DMS53 (cell line): ENCODE measurements at places on chromosomes 13 and 19.

DNA sequence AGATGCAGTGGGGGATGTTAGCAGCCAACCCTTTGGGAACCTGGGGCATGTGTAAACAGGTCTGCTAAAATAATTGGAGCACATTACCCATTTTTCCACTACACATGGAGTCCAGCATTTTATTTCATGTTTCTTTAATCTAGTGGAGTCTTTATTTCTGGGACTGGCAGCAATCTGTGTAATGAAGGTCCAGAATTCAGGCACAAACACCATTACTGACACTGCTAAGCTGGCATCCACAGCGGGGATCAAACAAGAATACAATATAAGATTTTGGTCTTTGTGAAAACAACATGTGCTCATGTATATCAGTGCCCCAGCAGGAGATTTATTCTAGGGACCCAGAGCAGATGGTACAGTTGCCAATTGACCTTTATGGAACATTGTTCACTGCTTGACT is 1587.0 kb upstream of the PRR20A start:
- DNase-seq = no peak

DNA sequence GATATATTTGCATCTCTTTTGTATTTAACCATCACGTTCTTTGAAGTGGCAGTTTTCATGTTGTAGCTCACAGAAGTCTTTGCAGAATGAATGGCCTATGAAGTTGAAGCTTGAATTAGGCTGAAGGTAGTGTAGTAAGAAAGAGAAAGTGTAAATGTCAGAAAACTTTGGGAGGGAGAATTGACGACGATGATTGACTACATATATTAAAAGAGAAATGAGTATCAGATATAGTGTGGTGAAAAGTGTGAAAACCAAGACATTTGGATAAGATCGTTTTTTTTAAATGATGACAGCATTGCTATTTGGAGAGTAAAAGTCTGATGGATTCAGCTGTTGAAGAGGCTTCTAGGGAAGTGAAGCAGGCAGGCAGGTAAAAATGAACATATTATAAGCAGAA is 14.6 kb upstream of the GPC5 start:
- no peak for DNase-seq

- DNase-seq = no peak
Measured at GRCh38 chr13:50323440-50324065, 308.3 kb downstream of the KCNRG start.

DNA sequence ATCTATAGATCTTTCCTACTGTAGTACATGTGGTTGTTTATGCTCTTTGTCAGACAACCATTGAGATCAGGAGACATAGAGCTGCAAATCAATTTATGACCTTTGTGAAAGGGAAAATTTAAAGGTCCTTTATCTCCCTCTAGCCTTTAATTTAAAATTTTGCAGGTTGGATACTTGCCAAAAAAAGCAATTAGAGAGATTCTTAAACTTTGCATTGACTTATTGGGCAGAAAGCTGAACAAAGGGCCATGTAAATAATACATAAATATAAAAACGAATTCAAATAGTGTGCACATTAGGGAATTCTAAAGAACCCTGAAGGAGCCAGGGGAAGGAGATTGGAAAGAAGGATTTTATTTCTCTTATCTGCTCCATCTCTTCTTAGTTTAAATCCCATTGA is 22.0 kb upstream of the RB1 start:
- DNase-seq = no peak

GRCh38 chr13:83876546-83876945 is 5.7 kb downstream of the SLITRK1 start:
- DNase-seq = no peak

GRCh38 chr19:17505223-17505622 is 6.2 kb upstream of the PGLS start:
- DNase-seq = no peak

DNA sequence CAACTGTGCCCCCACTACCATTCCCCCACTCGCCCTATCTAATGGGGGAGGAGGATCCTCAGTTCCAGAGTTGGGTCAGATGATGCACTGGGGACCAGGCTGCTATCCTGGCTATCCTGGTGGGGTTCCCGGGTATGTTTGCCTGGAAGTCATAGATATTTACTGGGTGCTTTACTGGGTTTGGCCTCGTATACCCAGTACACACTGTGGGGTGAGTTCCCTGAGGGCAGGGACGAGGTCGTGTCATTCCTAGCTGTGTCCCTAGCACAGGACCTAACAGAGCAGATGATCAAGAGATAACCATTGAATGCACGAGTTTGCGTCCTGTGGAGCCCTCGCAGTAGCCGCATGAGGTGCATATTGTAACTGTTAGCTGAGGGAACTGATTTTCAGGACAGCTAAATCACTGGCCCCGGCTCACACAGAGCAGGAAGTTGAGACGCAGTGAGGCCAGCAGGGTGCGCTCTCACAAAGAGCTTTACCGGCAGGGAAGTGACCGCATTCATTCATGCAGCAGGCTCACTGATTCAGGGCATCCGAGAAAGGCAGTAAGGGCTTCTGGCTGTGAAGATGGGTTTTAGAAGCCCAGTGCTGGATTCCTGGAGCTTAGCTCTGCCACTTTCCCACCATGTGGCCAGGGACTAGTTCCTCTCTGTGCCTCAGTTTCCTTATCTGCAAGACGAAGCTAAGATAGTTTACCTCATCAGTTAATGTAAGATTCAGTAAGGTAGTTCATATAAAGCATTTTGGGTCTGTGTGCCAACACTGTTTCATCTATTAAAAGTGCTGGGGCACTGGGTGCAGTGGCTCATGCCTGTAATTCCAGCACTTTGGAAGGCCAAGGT is 6.0 kb downstream of the RUVBL2 start:
- DNase-seq = peak; percentile 77

DNA sequence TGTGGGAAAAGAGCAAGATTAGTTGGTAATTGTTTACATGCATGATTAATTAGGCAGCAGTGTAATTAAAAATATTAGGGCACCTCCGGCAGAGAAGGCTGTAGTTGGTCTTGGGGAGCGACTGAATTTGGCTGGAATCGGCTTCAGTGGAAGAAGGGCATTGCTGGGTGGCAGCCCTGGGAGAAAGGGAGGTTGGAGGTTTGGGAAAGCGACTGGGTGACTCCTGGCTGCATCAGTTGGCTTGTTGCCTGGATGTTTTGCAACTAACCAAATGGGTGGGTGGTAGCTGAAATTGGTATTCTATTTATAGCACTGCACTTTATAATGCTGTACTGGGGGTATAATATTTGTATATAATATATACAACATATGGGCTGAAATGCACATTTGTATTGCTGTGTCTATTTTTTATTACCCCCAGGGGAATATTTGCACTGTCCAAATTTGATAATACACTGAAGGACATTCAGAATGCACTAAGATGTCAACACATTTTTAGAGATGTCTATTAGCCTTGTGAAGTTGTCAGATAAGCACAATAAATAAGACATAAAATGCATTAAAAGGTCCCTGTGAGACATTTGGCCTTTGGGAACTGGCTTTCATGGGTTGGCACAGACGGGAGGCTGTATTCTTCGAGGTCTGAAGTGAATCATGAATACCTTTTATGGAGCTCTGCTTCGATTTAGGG is 1.7 kb downstream of the B3GLCT start:
- peak; percentile 11 for DNase-seq

GRCh38 chr19:55099557-55100506 is 17.6 kb downstream of the PPP1R12C start:
- no peak for DNase-seq

DNA sequence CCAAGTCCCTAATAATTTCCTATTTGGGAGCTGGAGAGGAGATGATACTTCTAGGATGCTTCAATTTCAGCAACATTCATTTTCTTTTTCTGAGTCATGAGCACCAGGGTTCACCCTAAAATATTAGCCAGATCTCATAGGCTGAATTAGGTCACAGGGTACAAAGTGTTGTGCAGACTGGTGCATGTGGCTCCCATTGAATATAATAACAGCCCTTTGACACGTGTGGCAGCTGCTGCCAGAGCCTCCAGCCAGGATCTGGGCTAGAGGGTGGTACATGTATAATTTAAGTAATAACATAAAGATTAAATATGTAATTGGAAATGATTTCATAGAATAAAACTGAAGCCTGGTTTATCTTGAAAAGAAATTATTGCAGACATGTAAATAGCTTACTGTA is 244.9 kb downstream of the ATP8A2 start:
- DNase-seq = no peak

DNA sequence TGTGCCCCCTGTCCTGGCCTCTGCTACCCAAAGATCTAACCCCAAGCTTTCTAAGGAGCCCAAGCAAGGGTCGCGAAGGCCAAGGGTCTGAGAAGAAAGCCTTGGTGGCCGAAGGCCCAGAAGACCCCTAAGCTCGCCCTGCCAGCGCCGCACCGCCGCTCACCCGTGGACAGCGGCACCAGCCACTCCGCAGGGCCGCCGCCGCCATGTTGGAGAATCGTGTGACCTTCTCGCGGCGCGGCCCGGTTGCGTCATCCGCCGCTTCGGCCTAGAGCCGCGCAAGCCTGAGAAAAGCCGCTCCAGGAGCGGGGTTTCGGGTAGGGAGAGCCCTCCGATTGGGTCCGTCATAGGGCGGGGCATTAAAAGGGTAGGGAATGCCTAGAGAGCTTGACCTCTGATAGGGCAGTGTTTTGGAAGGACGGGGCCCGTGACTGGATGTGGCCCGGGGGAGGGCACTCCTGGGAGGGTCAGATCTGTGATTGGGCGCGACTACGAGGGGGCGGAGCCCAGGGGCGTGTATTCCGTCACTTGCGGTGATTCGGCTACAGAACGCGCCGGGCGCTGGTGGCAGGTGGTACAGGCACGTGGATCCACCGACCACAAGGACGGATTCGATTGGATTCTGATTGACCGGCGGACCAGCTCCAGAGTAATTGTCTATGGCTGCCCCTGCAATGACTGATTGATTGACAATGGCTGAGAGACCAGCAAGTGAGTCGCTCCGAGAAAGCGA is at the start of gene TIMM44:
Gene TIMM44, minus strand, starts transcription at position 223 of the 733 bp plus-strand sequence. Its CDS starts 15 bp downstream, at position 208.
- DNase-seq = peak; percentile 99

GRCh38 chr19:50645107-50645506 is 4.1 kb upstream of the C19orf81 start:
- no peak for DNase-seq

- no peak for DNase-seq
Measured at GRCh38 chr19:4326837-4327251, 11.8 kb downstream of the STAP2 start.

- no peak for DNase-seq
Measured at GRCh38 chr13:24008679-24009078, 111.4 kb upstream of the C1QTNF9B start.

GRCh38 chr19:33252971-33253370 is 27.3 kb upstream of the SLC7A10 start:
- no peak for DNase-seq

GRCh38 chr13:23777575-23777870 is 111.7 kb downstream of the MIPEP start:
- no peak for DNase-seq

GRCh38 chr13:98606296-98606695 is 29.4 kb upstream of the STK24 start:
- DNase-seq = peak; percentile 2

DNA sequence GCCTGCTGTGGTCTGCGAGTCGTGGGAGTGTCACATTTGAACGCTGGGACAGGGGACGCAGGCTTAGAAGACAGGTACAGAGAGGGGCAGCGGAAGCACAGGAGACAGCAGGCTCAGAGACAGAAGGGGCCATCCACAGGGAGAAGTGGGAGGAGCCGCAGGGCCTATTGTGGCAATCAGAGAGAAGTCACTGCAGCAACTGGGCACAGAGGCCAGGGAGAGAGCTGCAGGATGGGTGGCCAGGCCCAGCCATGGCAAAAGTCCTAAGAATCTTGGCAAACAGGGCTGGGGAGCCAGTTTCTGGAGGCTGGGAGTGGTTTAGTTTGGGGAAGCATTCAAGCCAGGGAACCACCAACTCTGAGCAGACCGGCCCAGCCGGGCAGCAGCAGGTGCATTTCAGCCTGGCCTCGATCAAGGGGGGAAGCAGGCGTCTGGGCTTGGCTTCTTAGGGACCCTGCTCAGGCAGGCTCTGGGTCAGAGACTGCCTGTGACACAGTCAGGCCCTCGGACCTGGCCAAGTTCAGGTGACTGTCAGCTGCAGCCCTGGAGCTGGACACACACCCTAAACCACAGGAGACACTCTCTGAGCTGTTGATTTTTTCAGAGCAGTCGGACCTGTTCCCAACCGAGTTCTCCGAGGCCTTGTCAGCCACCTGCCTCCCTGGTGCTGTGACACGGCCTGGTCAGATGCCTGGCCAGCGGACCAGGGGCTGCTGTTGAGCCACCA is 11.8 kb downstream of the SH3GL1 start:
- no peak for DNase-seq

- peak; percentile 37 for DNase-seq
Measured at GRCh38 chr19:34120846-34121639, 51.3 kb upstream of the LSM14A start.

- peak; percentile 78 for DNase-seq
Measured at GRCh38 chr13:91162180-91162579, 185.3 kb upstream of the MIR17HG start.

- peak; percentile 99 for DNase-seq
Measured at GRCh38 chr19:43572171-43572588, 3.1 kb downstream of the XRCC1 start.

GRCh38 chr19:53947624-53948023 is 15.1 kb upstream of the CACNG8 start:
- DNase-seq = no peak

GRCh38 chr19:16012552-16012951 is 63.7 kb upstream of the TPM4 start:
- DNase-seq = no peak

DNA sequence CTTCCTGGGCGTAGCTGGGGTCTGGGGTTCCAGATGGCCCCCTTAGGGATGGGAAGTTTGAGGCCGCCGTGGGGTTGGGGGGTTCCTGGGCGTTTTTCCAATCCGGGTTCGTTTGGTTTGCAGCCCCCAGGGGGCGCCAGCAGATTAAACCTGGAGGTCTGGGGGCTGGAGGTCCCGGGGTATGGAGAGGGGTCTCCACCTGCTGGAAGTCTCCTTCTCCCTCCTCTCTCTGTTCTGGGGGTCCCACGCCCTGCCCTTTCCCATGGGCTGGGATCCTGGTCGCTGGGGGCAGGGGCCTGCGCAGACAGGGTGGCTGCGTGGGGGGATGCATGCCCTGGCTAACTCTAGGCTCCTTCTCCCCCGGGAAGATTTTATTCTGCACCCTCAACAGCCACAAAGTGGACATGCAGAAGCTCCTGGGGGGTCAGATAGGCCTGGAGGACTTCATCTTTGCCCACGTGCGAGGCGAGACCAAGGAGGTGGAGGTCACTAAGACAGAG is 899 bp downstream of the GIPC3 start:
- peak; percentile 28 for DNase-seq
